Glomerular endothelial cell (primary cell): ENCODE measurements at places on chromosomes 2 and 18. TPM values are rescaled to one million over a fixed set of nuclear protein-coding genes. Genes with fewer than 3 reads are reported as not detected.

GRCh38 chr2:33272001-33272400 lies 204.4 kb upstream of the RASGRP3 start:
- DNase-seq = no peak

DNA sequence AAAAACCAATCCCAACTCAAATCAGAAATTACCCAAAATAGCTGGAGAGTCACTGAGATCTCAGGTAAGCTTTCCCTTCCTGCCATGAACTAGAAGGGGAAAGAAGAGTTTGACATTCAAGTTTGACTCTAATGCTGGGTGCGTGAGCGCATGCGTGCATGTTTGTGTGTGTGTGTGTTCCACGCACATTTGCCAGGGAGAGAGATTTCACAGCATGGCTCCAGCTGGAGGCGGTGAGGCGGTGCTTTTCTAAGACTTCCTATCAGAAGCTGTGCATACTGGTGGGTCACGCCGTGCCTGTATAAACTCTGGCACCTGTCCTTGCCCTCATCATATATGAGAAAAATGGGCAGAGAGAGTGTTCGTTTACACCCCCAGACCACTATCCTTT lies 116.2 kb downstream of the MSH2 start:
- no peak for DNase-seq

The TUBA4B gene
- not detected in 2 replicates for total RNA-seq

GRCh38 chr18:68439642-68440041 lies 275.3 kb downstream of the TMX3 start:
- DNase-seq = no peak

- DNase-seq = no peak
Measured at GRCh38 chr18:27136208-27136535, 48.9 kb downstream of the CHST9 start.

- no peak for DNase-seq
Measured at GRCh38 chr2:201357221-201357620, at the start of gene FLACC1. Gene FLACC1, minus strand, starts transcription at chr2:201357345. Its CDS starts 5,941 bp downstream, at chr2:201351404.

DNA sequence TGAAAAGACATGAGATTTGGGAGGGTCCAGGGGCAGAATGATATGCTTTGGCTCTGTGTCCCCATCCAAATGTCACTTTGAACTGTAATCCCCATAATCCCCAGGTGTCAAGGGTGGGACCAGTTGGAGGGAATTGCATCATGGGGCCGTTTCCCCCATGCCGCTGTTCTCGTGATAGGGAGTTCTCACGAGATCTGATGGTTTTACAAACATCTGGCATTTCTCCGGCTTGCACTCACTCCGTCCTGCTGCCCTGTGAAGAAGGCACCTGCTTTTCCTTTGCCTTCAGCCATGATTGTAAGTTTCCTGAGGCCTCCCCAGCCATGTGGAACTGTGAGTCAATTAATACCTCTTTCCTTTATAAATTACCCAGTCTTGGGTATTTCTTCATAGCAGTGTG lies 51.4 kb downstream of the LPIN1 start:
- DNase-seq = no peak

DNA sequence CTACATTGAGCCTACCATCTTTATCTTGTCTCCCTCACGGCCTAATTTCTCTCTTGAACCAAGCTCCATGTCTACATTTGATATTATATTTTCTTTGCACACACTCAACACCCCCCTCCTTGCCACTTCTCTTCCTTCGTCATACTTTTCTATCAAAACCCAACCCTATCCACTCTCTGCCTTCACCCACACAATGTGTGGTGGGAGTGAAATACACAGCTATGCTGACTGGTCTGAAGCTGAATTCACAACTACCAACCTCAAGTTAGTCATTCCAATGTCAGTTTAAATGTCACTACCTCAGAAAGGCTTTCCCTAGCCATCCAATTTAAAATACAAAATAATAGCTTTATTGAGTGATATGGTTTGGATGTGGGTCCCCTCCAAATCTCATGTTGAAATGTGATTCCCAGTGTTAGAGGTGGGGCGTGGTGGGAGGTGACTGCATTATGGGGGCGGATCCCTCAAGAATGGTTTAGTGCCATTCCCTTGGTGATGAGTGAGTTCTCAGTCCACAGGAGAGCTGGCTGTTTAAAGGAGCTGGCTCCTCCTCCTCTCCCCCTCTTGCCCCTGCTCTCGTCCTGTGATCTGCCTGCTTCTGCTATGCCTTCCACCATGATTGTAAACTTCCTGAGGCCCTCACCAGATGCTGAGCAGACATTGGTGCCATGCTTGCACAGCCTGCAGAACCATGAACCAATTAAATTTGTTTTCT lies 112.1 kb downstream of the DTNB start:
- DNase-seq = no peak

The TMEM169 gene
- 0.29 and 1.8 TPM in 2 replicates for total RNA-seq

DNA sequence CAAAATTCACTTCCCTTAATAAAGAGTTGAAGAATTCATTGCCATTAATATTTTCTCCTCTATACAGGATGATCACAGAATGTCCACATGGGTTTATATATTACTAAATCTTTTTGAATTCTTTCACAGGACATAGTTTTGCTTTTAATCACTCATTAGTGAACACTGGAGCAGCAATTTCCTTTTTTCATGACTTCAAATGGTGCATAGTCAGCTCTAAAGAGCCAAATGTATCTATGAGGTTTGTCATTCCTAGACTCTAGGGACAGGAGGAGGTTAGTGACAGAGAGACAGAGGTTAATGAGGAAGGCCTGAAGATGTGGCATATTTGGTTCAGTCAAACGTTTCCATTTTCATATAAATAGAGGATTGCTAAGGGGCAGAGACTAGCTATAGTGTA lies 111.8 kb downstream of the FSHR start:
- DNase-seq = no peak

DNA sequence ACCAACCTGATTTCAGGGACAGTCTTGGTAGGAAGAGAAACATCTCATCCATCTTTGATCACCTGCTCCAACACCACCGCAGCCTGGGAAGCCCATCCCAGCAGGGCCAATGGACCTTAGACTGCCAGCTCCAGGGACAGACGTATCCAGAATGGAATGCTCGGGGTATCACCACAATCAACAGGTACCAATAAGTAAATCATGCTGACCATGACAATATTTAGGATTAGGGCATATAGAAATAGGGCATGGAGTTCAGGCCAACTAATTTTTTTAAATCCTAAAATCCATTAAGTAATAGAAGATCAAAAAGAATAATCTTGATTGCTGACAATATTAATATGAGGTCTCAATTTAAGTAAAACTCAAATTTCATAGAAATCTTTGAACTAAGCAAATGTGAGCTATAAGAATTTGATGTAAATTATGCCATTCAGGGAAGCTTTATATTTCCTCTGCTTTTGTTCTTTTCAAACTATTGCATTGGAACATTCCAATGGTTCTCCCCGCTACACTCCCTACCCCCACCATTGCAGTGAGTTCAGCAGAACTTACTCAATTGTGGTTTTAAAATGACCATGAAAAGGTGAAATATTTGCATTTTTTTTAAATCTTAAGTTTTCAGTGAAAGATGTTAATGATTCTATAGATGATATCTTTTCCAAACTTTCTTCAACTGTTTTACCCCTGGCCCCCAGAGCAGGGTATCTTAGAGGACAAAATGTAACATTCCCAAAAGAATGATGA lies 138.6 kb downstream of the DNER start:
- no peak for DNase-seq

DNA sequence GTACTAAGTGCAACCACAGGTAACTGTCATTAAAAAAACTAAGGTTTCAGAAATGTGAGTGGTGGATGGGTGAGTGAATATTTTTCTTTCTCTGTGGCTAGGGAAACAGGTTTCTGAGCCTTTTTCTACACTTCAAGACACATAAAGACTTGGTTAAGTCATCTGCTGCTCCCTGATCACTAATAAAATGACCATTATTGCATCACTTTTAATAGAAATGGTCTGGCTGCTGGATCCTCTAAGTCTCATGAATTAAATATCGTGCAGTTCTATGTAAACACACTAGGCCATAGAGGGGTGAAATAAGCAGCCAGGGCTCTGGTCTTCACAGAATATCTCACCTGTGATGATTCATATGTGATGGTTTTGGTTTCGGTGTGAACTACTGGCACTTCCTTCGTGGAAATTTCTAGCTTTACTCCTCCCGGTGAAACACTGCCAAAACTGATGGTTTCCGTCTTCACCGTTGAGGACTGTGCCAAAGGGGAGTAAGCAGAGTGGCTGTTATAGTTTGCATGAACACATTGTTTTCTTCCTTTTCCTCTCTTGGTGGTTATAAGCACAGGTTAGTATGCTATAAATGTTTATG lies 100.4 kb upstream of the ZBTB14 start:
- DNase-seq = no peak

DNA sequence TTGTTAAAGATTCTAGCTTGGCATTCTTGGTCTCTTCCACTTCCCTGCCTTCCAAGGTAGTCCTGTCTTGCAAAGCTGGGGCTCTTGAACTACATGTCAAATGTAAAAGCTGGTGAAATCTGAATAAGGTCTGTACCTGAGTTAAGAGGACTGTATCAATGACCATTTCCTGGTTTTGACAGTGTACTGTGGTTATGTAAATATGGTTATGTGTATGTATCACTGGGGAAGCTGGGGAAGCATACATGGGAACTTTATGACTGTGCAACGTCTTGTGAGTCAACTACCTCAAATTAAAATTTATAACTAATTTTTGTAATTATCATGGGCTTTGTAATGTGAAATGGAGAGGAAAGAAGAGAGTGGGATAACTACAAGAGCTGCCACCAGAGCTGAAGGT lies 81.7 kb downstream of the COL4A4 start:
- DNase-seq = no peak

The AQP12B gene
- total RNA-seq = not detected in 2 replicates

The REG3A gene
- not detected in 2 replicates for total RNA-seq

DNA sequence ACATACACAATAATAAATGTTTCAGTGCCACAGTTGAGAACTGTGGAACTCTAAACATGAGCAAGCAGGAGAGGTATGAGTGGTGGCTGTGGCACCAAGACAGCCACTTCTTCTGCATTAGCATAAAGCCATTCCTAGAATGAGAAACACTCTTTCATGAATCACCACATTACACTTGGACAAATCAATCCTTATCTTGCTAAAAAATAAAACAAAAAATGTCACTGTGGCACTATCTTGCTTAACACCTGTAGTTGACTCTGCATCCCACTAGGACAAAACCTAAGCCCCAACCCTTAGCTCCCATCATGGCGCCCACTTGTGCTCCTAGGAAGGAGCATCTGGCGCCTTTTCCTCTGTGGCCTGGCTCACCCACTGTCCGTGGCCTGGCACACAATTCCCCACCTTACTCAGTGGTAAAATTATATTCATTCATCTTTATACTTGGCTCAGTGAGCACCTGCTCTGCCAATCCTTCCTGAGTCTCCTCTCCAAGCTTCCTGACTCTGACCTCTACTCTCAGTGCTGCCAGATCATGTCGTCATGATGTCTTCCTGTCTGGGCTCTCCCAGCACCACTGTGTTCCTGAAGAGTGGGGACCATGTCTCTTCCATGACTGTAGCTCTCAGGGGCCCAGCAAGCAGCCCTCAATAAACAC lies 272.9 kb downstream of the LNPK start:
- no peak for DNase-seq

- no peak for DNase-seq
Measured at GRCh38 chr2:10264506-10265328, 38.0 kb upstream of the HPCAL1 start.

DNA sequence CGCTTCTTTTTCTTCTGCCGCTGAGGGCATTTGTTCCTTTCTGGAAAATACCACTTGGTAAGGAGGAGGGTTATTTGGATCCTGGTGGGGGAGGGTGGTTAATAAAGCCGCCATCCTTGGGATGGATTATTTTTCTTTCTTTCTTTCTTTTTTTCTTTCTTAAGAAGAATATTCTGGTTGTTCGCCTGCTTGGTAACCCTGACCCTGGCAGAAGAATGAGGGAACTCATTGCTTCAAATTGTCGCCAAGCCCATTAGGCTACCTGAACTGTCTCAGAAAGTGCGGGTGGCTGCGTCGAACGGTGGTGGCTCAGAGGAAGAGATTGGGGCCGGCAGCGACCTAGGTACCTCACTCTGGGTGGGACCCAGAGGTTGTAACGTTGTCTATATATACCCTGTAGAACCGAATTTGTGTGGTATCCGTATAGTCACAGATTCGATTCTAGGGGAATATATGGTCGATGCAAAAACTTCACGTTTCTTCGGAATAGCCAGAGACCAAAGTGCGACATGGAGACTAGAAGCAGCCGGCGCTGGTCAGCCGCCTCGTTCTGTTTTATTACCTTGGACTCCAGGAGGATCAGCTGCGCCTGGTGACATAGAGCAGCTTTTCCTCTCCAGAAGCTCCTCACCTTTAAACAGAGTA lies 1.3 kb upstream of the HOXD4 start:
- DNase-seq = no peak

DNA sequence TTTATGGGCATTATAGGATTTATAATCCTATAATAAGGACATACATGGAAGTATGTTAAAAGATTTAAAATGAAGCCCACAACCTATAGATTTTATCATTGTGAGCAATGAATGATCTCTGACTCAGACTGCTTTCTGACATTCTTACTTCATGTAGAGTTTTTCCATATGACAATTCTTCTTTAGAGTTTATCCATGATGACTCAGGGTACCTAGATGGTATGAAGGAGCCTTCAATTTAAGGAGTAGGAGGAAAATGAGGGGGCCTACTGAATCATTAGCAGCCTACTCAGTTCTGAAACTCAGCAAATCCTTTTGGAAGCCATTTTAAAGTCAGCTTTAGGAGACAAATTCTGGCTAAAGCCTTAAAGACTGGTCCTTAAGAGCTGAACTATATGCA lies 10.4 kb downstream of the PELI1 start:
- DNase-seq = no peak

GRCh38 chr2:227717687-227718567 lies at the start of gene SLC19A3:
Gene SLC19A3, minus strand, starts transcription at chr2:227718028. Its CDS starts 15,710 bp downstream, at chr2:227702318.
- peak; percentile 18 for DNase-seq

GRCh38 chr18:30094556-30094955 lies 948.0 kb downstream of the DSC3 start:
- no peak for DNase-seq

DNA sequence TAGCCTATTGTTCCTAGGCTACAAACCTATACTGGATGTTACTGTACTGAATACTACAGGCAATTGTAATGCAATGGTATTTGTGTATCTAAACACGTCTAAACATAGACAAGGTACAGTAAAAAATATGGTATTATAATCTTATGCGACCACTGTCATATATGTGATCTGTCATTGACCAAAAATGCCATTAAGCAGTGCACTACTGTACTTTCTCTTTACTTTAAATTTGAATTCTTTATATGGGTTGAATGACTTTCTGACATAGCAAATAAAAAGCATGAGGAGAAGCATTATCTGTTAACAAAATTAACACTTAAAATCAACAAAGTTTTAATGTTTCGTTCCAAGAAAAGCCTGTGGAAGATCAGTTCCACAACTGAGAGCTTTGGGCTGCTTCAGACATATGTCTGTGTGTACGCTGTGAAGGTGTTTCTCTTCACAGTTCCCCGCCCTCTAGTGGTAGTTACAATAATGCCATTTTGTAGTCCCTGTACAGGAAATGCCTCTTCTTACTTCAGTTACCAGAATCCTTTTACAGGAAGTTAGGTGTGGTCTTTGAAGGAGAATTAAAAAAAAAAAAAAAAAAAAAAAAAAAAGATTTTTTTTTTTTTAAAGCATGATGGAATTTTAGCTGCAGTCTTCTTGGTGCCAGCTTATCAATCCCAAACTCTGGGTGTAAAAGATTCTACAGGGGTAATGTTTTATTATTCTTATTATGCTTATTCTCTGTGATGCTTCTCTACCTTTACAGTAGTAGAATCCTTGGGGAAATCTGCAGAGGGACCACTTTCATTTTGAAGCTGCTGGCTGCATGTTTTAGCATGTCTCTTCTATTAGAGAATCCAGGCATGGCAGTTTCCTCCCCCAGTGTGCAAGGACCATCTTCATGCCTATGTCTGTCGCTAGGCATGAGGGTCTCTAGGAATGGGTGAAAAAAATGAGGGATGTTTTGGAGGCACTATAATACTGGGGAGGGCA lies 54.5 kb downstream of the SCN2A start:
- peak; percentile 61 for DNase-seq
